ENCODE measurements at places on chromosomes 16 and 17. TPM values are rescaled to one million over a fixed set of nuclear protein-coding genes. Genes with fewer than 3 reads are reported as not detected.

TNP2 gene
- total RNA-seq, result not detected

CCL17 gene
- not detected for total RNA-seq

KREMEN2 gene
- total RNA-seq, result not detected

GNG13 gene
- total RNA-seq, result not detected

KRTAP2-3 gene
- not detected for total RNA-seq

FBXW10B gene
- 0.50 TPM for total RNA-seq

MYH2 gene
- total RNA-seq, result not detected

METTL26 gene
- total RNA-seq, result 71.7 TPM

GRB2 gene
- total RNA-seq, result 68.9 TPM

CD79B gene
- total RNA-seq, result 0.17 TPM

CNGB1 gene
- not detected for total RNA-seq

STH gene
- total RNA-seq, result not detected

CCL18 gene
- total RNA-seq, result not detected

MEOX1 gene
- total RNA-seq, result not detected

PRSS8 gene
- not detected for total RNA-seq

NT5M gene
- 1.2 TPM for total RNA-seq

C16orf92 gene
- total RNA-seq, result not detected

SLC5A10 gene
- under 0.01 TPM for total RNA-seq

SMARCD2 gene
- 94.5 TPM for total RNA-seq

ABI3 gene
- not detected for total RNA-seq

CSH1 gene
- total RNA-seq, result not detected

ARSG gene
- total RNA-seq, result 8.1 TPM

SLX1B gene
- 5.0 TPM for total RNA-seq

TBC1D3 gene
- total RNA-seq, result not detected

SEPTIN12 gene
- total RNA-seq, result not detected

OTOP3 gene
- not detected for total RNA-seq

ATP2C2 gene
- not detected for total RNA-seq

LDHD gene
- total RNA-seq, result 4.5 TPM

ITGAL gene
- not detected for total RNA-seq

TVP23A gene
- total RNA-seq, result 0.26 TPM

CIITA gene
- 0.66 TPM for total RNA-seq

MT4 gene
- total RNA-seq, result not detected

ARHGAP44 gene
- 1.7 TPM for total RNA-seq

FA2H gene
- not detected for total RNA-seq

PIPOX gene
- 0.83 TPM for total RNA-seq

TPSD1 gene
- not detected for total RNA-seq

TNFSF13 gene
- 1.5 TPM for total RNA-seq

EME1 gene
- 0.51 TPM for total RNA-seq

All from fibroblast of lung (primary cell).